ENCODE measurements at places on chromosomes 13 and 19.

GRCh38 chr13:64007339-64007738 is 2591.7 kb upstream of the PCDH20 start:
- DNase-seq, result no peak

GRCh38 chr13:39590466-39591036 is 12.4 kb downstream of the LHFPL6 start:
- no peak for DNase-seq

DNA sequence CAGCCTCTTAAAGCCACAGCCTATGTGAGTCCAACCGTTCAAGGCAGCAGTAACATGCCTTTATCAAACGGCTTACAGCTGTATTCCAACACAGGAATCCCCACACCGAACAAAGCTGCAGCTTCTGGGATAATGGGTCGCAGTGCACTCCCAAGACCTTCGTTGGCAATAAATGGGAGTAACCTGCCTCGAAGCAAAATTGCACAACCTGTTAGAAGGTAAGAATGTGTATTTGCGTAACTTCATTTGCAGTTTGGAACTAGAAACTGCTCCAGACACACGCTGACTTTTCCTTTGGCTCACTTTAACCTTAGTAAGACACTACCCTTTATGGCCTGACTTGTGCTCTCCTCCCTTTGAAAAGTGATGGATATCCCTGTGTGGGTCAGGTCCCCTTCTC is 63.4 kb downstream of the SLAIN1 start:
- DNase-seq, result no peak

DNA sequence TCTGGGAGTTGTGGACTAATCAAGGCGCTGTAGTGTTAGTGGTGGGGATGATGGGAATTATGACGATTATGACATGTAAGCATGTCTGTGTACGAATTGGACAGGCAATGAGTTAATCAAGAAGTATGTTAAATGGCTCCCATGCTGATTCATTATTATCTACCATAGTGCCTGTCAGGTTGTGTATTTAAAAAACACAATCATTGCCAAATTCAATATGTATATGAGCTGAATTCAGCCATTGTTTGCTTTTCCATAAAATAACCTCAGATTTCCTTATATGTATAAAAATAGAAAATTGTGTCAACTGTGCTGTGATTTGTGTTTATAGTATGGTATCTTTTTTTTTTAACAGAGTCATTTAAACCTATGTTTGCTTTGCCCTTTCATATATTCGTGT is 37.1 kb downstream of the PCCA start:
- DNase-seq, result no peak

DNA sequence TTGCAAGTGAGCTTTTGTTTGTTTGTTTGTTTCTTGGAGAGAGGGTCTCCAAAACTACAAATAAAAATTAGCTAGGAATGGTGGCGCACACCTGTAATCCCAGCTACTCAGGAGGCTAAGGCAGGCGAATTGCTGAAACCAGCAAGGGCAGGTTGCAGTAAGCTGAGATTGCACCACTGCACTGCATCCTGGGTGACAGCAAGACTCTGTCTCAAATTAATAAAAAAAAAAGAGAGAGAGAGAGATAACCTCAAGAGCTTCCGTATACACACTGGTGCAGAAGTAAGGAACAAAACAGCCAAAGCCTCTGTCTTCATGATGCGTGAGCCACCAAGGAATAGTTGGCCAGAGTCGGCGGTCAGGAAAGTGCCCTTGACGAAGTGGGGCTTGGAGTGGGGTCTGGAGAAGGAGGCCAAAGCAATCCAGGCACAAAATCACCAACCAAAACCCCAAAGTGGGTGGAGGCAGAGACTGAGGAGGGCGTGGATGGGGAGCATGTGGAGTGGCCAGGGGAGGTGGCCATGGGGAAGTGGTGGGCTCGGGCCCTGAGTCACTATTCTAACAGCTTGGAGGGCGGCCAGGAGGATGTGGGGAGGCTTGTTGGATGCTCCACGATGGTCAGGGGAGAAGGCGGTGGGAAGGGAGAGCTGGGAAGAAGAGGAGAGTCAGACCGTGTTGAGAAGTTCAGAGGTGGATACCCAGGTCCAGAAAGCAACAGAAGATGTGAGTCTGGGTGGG is 21.2 kb upstream of the TOMM40 start:
- no peak for DNase-seq

- no peak for DNase-seq
Observed at GRCh38 chr19:46466536-46467196, 4.7 kb downstream of the PNMA8A start.

GRCh38 chr13:34425327-34425949 is 516.6 kb upstream of the NBEA start:
- DNase-seq, result no peak

GRCh38 chr19:947707-948539 is 22.1 kb downstream of the ARID3A start:
- no peak for DNase-seq

- DNase-seq, result no peak
Observed at GRCh38 chr13:87087741-87088140, 583.4 kb upstream of the SLITRK5 start.

DNA sequence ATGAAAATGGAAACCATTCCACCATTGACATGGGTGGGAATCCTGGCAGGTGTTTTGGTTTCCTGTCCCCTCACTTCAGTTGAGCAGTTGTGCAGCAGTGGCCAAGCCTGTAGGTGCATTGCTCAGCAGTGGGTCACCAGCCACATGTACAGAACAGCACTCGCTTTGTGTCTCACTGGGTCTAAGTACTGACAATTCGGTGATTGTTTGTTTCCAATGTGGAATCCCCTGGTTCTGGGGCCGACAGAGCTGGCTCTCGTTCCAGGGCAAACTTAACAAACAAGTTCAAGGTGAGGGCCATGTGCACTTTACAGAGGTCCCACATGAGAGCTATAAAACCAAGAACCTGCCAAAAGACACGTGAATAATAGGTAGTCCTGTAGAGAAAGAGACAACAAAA is 54.1 kb upstream of the SPATA13 start:
- DNase-seq, result no peak

DNA sequence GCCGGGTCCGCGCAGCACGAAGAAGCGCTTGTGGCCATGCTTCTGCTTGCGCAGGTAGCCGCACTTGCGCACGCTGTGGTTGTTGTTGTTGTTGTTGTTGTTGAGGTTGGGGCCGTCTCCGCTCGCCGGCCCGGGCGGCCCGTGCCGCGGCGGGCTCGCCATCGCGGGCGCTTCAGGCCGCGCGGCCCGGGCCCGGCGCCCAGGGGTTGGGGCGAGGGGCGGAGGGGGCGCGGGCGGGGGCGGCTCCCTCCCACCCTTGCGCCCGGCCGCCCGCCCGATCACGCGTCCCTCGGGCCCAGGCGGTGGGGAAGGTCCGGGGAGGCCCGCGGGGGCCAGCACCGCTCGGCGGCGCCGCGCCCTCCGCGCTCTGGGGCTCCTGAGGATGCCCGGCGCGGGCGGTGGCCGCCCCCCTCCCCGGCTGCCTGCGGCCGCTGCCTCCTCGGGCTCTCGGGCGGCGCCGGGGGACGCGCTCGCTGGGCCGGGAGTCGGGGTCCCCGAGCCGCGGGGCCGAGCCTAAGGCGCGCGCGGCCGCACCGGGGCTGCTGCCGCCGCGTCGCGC is 412 bp downstream of the IRS2 start:
- DNase-seq, result no peak

DNA sequence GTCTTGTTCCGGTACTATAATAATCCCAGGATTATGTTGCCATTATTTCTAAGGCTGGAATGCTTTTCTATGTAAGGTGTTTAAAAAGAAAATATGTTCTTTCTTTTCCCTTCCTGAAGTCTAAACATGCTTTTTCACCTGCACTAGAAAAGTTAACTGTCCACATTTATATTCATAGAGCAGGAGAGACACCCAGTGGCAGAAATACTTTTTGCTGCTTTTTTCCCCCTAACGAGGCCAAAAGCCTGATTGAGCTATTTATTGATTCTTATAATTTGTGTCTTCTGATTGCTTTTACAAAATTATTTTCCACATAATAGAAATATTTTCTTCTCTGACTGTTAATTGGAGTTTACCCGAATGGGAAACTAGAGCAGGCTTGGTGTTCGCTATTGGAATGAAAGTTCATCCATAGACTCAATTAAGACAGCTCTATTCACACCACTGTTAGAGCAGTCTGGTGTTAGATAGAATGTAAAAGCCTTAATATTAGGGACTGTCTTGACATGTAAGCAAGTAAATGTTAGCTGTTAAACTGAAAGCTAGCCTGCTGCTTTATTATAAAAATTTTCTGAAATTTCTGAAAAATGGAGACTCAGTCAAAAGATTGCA is 15.8 kb downstream of the GPR180 start:
- no peak for DNase-seq

DNA sequence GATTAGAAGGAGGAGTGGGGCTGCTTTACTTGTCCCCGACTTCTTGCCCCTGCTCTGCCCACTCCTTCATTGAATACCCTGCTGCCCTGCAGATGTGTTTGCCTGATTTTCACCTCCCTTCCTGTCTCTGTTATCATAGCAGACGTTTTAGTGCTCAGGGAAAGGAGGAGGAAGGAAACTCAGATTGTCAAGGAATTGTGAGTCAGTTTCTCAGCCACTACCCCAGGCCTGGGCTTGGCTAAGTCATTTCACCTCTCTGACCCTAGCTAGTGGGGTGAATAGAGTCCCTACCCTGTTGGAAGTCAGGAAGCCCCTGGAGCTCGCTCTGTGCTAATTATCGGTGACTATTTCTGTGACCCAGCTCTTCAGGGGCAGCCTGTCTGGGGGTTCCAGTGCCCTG is 3.9 kb downstream of the BCKDHA start:
- no peak for DNase-seq

GRCh38 chr13:34671137-34671536 is 270.9 kb upstream of the NBEA start:
- DNase-seq, result no peak

GRCh38 chr19:6087074-6087571 is 23.2 kb downstream of the RFX2 start:
- peak; percentile 93 for DNase-seq

GRCh38 chr13:87868731-87869130 is 197.6 kb downstream of the SLITRK5 start:
- no peak for DNase-seq

GRCh38 chr19:42193706-42194105 is 23.8 kb downstream of the DEDD2 start:
- DNase-seq, result no peak

DNA sequence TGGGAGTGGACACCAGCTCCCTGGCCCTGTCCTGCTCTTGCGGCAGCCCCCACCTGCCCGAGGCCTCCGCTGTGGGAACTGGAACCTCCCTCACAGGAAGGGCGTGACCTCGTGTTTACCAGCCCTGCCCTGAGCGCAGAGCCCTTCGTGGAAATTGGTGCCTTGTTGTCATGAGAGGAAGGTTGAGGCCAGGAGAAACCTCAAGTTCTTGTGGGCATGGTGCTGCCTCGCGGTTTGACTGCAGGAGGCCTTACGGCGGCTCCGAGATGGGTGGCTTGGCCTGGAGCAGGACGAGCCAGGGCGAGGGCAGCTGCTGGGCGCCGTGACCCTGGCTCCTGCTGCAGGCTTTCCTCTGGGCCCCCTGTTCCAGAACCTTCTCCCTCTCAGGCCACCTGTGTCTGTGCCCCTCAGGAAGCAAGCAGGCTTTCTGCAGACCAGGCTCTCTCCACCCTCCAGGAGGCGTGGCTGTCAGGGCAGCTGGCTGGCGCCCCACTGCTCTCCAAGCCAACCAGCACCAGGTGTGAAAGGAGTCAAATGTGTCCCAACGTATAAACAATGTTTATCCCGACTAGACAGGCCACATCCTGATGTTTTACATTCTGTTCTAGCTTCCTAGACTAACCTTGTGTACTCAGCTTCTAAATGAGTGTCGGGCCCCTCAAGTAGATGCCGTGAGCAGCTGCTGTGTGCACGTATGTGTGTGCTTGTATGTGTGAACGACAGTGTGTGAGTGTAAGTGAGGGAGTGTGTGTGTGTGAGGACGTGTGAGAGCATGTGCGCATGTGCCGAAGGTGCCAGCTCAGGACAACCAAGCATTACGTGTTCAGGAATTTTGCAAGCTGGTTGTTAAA is 10.4 kb upstream of the RASA3 start:
- DNase-seq, result peak; percentile 93

DNA sequence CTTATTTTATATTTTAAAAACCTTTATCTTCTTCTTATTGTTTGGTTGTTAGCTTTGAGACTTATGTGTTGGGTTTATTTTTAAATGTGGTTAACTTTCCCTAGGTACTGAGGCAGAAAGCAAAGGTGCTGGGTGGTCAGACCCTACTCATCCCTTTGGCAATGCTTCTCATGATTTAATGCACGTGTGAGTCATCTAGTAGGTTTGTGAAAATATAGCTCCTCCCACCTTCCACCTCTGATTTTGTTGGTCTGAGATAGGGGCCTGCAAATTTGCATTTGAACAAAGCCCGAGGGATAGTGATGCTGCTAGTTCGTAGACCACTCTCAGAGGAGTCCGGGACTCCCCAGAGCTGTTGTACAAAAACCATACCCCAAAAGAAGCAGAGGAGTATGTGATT is 771.3 kb upstream of the ARGLU1 start:
- no peak for DNase-seq

- DNase-seq, result no peak
Observed at GRCh38 chr13:101412076-101412475, 4.2 kb downstream of the NALCN start.

- no peak for DNase-seq
Observed at GRCh38 chr19:17910791-17911360, 21.9 kb upstream of the CCDC124 start.

DNA sequence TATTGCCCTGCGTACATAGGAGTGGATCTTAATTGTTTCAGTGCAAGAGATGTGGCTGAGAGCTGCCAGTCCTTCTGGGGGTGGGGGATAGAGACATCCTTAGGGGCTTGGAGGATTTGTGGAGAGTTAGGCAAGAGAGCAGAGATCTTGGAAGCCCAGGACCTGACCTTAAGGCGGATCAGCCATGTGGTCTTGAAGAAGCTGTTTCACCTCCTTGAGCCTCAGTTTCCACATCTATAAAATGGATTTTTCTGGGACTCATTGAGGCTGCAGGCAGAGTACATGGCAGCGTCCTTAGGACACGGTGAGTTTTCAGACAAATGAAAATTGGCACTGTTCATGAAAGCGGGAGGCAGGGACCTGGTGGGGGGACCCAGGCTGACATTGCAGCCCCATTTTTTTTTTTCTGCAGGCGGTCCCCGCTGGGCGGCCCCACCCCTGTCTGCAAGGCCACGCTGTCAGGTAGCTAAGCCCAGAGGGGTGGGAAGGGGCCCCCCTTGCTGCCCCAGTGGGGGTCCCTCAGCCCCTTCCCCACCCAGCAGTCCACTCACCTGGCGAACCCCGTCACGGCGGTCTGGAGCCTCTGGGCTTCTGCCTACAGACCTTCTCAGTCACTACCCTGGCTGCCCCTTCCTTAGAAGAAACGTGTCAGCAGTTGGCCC is 30.0 kb downstream of the PDE4A start:
- DNase-seq, result no peak

Data from NCI-H1417 treated with DMSO at 0.1 percent for 48 hours (cell line).